ENCODE measurements at places on chromosomes 11 and 22.

DNA sequence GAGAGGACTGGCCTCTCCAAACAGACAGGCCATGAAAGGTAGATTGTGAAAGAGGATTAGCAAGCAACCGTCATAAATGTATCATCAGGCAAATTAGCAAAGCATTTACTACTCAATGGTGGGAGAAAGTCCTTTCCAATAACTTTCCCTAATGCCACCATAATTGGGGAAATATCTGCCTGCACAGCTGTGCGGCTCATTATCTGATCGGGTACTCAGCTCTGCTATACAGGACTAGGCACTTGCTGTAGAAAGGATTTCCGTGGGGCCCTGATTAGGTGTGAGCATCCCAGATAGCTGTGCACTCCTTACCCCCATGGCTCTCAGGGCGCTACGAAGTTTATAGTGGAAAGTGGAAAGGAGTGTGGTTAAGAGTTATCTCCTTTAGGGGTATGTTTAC is 309.7 kb upstream of the PLET1 start:
- no peak for DNase-seq

DNA sequence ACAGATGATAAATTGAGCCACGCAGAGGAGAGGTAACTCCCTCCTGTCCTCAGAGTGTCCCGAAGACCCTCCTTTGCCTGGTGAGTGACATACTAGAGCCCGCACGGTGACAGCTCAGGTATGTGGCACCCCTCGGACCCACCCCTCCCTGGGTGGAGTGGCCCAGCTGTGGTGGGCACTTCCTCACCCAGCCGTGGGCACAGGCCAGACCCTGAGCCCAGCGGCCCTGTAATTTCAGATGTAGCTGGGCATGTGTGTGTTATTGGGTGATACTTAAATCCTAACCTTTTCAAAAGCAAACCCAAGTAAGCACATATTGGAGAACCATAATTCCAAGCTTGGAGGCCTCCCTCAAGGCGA is 93.2 kb downstream of the WNT7B start:
- no peak for DNase-seq

GRCh38 chr11:84224042-84224441 is 937.9 kb upstream of the CCDC90B start:
- DNase-seq: no peak

- no peak for DNase-seq
Observed at GRCh38 chr11:1757861-1758610, 5.7 kb downstream of the CTSD start.

GRCh38 chr22:46057246-46058090 is 80.5 kb upstream of the WNT7B start:
- no peak for DNase-seq

DNA sequence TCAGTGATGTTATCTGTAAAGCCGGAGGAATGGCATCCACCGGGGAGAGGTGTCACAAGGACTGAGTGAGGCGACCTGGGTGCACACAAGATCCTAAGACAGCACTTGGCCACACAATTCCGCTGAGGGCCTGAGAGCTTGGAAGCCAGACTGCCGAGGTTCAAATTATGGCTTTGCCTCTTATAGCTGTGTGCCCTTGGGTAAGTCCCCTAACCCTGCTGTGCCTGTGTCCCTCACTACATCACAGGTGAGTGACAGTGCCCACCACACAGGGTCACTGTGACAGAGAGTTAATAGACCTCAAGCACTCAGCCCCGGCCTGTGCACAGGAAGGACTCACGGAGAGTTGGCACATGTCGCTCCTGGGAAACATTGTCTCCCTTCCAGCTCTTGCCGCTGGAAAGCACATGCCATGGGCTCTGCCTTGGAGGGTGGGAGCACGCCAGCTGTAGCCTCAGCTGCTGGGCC is 592 bp downstream of the RHOD start:
- no peak for DNase-seq

DNA sequence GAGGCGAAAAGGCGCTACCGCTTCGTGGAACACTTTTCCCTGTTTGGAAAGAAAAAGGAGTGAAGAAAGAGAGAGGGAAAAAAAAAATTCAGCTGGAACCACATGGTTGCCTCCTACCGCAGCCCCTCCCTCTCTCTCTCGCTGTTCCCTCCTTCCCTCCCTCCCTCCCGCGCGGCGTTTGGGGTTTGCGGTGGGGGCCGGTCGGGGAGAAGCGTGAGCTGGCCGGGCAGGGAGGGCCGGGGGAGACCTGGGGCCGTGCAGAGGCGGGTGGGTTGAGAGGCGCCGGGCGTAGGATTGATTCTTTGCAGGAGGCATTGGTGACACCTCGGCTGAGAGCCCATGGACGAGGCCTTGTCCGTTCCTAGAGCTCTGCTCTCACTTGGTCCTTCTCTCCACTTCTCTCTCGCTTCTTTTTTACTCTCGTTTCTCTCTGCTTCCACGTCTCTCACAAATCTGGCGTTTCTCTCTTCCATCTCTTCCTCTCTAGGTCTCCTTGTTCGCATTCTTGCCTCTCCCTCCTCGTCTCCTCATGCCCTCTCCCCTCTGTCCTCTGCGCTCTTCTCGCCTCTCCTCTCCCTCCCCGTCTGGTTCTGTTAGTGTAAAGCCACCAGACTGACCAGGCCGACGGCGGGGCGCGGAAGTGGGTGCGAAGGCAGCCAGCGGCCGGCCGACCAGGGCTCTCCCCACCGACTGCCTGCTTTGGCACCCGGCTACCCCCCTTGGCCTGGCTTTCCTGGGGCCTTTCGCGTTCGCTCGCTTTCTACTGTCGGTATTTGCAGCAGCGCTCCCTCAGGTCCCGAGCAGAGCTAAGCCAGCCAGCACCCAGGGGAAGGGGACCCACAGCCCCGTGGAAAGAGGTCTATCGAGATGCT is at the start of gene CLMP:
Gene CLMP (minus strand): TSS at position 61 of the 872 bp plus-strand sequence. CDS start 308 bp downstream, outside the sequence.
- no peak for DNase-seq

DNA sequence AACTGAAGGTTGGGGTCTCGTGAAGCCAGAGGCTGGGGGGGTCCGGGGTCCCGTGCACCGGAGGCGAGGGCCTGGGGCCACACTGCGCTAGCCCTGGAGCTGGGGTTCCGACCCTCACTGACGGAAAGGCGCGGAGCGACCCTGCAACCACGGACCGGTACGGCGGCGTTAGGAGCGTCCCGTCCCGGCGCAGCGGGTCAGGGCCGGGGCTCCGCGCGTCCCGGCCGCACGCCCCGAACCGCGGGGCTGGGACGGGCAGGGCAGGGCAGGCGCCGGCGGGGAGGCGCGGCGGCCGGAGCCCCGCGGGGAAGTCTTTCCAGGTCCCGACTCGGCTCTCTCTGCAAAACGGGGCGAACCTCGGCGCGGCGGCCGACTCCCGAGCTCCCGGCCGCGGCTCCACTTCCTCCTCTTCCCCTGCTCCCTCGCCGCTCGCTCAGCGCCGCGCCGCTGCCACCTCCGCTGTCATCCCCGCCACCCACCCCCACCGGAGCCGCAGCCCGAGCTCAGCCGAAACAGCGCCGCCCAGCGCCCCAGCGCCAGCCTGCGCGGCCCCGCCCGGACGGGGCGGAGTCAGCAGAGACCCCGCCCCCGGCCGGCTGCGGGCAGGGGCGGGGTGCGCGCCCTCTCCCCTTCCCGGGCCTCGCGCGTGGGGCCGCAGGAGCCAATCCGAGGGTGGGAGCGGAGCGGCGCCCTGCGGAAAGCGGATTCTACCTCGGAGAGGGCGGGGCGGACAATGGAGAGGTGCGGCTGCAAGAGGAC is at the start of gene GDPD5:
Gene GDPD5 (minus strand): TSS at position 509 of the 759 bp plus-strand sequence. CDS start 48,206 bp downstream, outside the sequence.
- DNase-seq: peak; percentile 91

DNA sequence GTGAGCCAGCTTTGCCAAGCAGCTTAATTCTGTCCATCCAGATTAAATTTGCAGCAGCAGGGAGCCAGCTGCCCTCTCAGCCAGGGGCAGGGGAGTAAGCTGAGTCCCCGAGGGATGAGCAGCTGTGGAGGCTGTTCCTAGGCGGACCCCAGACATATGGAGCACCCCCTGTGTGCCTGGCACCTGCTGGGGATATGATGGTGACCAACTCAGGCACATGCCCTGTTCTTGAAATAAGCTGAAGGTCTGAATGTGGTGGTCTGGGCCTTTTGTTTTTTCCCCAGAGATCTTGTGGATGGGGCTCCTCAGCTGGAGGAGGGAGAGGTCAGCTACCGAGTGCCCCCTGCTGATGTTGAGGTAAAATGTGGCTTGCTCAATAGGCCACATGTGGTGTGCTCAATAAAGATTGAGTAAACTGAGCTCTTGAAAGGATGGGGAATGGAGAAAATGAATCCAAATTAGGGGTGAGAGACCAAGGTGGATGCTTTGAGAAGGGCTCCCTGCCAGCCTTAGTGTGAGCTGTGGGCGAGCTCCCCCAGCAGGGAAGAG is 103.3 kb upstream of the NNMT start:
- DNase-seq: no peak
